ENCODE measurements at places on chromosomes 5 and 9.
A peak's percentile ranks its signal among the peaks of the same experiment; 100 is the strongest.

- peak; percentile 50 for DNase-seq
These were observed 4.7 kb upstream of the PPP1R26 start for GRCh38 chr9:135474915-135475314.

GRCh38 chr5:95178046-95178651 is 106.7 kb downstream of the MCTP1 start:
- DNase-seq: no peak

- DNase-seq: no peak
These were observed 625 bp upstream of the OLFM1 start for GRCh38 chr9:135086597-135087488.

- DNase-seq: no peak
These were observed 64.2 kb downstream of the SNCAIP start for GRCh38 chr5:122376250-122376649.

DNA sequence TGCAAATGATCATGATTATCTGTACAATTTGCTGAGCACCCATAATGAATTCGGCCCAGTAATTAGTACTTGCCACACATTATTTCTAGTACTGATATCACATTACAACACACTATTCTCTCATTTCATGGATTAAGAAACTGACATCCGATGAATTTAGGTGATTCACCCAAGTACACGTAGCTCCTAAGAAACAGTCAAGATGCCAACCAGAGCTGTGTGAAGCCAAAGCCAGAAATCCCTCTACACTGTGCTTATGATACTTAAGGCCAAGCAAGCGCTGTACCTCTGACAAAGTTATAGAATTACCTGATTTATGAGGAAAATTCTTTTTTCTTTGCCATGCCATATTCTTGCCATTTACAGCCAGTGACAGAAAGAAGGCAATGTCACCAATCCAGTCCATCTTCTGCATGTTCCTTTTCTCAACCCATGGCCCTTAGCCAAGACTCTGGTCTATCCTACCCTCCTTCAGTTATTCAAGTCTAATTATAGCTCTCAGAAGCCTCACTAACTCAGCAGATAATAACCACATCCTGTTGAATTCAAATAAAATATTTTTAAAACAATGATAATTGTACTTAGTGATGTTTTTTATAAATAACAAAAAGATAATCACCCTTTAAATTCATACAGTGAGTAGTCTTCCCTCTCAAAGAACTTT is 74.3 kb upstream of the PTGER4 start:
- no peak for DNase-seq

DNA sequence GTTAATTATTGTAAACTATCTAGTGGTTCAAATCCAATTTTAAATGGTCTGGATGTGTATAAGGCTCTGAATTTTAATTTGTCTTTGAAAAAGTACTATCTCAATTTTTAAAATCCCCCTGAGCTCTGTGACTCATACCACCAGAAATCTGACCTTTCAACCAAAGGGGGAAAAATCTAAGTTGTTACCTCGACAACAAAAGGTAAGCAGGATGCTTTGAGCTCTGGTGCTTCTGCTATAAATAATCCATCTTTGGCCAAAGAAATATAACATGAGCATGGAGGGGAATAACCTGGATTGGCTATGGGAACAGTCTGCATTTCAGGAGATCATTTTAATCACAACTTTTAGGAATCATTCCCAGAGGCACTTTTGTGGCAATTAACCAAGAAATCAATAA is 76.3 kb upstream of the PCSK1 start:
- no peak for DNase-seq

DNA sequence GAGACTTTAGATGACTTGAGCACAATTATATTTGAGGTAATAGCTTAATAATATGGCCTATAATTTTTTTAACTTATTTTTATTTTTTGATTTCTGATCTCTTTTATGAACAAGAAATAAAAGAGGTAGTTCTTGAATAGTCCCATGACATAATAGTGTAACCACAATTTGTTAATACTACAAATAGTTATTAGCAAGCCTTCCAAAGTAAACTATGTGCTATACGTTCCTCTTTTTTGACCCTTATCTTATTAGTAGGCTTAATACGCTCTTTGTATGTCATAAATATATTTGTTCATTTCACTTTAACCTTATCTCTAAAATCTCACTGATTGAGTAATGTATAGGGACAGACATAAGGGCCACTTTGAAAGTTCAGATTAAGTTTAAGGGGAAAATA is 78.7 kb upstream of the NR4A3 start:
- DNase-seq: no peak

- DNase-seq: no peak
These were observed 151.5 kb upstream of the SMC2 start for GRCh38 chr9:103942651-103943050.

DNA sequence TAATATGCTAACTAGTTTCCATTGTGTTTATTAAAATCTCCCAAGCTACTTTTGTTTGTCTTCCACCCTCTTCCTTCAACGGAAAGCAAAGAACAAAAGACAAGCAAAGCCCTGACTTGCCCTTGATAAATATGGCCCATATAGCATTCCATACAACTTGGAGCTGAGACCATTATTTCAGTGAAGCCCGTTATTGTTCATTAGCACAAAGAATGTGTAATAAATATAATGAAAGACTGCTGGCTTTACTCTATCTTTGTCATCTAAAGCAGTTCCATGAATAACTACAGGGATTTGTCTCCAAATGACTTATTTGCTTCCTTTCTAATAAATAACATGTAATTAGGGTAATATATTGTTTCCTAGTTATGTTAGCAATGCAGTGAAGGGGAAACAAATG is 270.7 kb upstream of the TLE4 start:
- DNase-seq: no peak

Data from hypothalamus (tissue), 51 donors.